ENCODE measurements at places on chromosomes 12 and 14.

- no peak for DNase-seq
- H3K36me3 ChIP-seq = peaks cover 25% of the 10 kb centered on the region
- H3K27me3 ChIP-seq = peaks cover 10% of the 10 kb centered on the region
- peaks cover 8% of the 10 kb centered on the region for H3K4me1 ChIP-seq
Measured at GRCh38 chr12:49553512-49554088, 14.3 kb downstream of the MCRS1 start.

DNA sequence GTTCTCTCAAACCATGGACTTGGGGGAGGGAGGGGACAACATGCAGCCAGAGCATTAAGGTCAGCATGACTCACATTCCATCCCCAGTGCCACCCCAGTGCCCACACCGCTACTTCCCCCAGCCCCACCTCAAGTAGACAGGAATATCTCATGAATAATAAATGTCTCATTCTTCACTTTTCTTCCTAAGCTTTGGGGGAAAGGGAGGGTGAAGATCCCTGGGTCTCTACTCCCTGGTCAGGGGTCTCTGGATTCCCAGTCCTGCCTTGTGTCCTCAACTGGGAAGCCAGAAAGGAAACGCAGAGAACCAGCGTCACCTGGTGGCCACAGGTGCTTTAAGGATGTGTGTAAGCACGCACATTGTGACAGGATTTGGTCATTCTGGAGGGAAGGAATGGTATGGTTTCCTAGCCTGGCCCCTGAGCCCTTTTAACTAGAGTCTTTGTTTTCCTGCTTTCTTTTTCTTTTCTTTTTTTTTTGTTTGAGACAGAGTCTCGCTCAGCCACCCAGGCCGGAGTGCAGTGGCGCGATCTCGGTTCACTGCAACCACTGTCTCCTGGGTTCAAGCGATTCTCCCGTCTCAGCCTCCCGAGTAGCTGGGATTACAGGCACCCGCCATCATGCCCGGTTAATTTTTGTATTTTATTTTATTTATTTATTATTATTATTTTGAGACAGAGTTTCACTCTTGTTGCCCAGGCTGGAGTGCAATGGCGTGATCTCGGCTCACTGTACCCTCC lies 3.4 kb downstream of the GPR84 start:
- DNase-seq = peak; percentile 89
- peaks cover 34% of the 10 kb centered on the region for H3K4me1 ChIP-seq
- no peak overlapping the region for H3K4me3 ChIP-seq
- no peaks in the 10 kb centered on the region for H3K27me3 ChIP-seq
- H3K36me3 ChIP-seq = no peaks in the 10 kb centered on the region
- H3K27ac ChIP-seq = no peak overlapping the region

DNA sequence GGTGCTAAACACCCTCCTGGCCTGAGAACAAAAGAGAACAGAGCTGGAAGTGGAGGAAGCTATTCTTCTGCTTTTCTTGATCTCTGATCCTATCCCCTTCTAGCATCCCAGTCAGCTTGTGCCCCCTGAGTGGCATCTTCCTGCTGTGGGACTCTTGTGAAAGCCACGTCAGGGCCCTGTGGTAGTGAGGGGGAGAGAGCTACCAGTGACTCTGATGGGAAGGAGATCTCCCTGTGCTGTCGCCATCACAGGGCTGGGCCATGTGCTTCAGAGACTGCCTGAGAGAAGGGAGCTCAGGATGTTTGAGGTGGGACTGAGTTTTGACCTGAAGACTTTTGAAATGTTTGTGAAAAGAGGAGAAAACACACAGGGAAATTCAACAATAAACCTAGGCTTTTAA lies 107.6 kb upstream of the FUT8 start:
- DNase-seq = no peak
- H3K27me3 ChIP-seq = no peaks in the 10 kb centered on the region
- H3K27ac ChIP-seq = no peak overlapping the region
- H3K4me3 ChIP-seq = no peak overlapping the region
- H3K36me3 ChIP-seq = no peaks in the 10 kb centered on the region

DNA sequence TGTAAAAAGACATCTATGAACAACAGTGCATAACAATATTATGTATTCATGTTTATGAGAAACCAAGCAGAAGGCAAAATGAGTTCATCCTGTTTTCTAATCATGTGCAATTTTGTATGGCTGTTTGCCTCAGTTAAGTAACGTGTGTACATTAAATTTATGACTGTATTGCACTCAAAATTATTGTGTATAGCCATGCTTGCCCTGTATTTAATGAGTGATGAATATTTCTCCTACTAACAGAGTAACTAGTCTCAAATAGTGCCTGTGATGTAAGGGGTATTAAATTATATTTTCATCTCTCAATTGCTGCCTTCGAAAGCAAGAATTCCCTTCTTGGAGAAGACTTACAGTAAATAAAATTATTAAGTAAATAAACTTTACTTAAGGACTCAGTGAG lies 154.2 kb downstream of the NOVA1 start:
- H3K27ac ChIP-seq = no peak overlapping the region
- H3K27me3 ChIP-seq = no peaks in the 10 kb centered on the region
- H3K4me3 ChIP-seq = no peak overlapping the region
- no peaks in the 10 kb centered on the region for H3K36me3 ChIP-seq
- H3K4me1 ChIP-seq = no peaks in the 10 kb centered on the region

- H3K4me3 ChIP-seq = no peak overlapping the region
- H3K27me3 ChIP-seq = no peaks in the 10 kb centered on the region
- no peak overlapping the region for H3K27ac ChIP-seq
- H3K4me1 ChIP-seq = no peaks in the 10 kb centered on the region
- H3K36me3 ChIP-seq = no peaks in the 10 kb centered on the region
Measured at GRCh38 chr12:65769880-65770279, 54.4 kb upstream of the HMGA2 start.

All from trophoblast cell (in vitro differentiated cells and primary cell).